CD8-positive, alpha-beta T cell (primary cell): ENCODE measurements at places on chromosomes 11 and 22.

GRCh38 chr11:79437278-79437980, 3.4 kb downstream of the TENM4 start:
- no peak for DNase-seq

DNA sequence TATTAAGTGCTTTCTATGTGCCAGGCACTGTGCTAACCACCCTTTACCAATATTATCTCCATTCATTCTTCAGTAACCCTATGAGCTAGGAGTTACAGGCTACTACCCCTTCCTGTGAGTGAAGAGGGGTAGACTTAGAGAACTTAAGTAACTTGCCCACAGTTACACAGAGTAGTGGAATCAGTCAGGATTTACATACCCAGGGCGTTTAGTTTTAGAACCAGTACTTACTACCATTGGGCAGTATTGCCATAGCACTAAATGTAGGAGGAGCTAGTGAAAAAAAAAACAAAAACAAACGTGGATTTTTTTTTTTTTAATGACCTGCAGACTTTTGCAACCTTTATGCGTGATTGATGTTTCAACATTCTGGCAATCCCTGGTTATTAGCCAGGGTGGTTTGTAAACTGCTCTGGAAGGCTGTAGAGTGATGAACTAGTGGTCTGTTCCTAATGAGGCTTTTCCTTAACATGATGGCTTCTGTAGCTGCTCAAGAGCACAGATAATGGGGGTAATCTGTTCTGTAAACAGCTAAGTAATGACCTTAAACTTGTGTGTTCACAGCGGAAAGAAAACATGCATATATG, 11.4 kb downstream of the TBCEL start:
- no peak for DNase-seq

DNA sequence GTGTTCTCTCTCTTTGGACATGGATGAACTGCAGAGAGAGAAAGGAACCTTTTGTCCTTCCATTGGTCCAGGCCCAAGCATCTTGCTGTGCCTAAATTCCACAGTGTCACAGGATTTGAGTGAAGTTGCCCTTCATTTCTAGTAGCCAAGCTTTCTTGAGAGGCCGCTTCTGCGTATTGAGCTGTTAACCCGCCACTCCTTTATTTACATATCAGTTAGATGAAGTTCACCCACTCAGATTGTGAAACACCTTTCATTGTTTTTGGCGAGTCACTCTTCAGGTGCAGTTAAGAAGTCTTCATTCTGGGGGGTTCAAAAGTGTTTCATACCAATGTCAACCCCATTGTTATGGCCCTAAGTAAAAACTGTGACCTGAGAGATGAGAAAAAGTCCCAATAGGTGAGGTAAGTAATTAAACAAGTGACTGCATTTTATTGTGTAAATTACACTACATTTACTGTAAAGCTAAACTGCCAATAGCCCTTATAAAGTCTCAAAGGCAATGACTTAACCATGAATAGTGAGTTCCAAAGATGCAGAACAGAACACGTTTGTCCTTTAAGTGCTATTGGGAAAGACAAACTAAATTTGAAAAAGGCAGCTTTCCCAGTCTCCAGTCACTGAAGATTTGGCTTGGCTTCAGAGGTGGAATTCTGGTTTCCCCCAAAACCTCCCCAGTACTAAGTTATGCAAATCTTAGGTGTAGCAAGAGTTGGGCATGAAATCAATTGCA, 61.0 kb downstream of the APIP start:
- DNase-seq: no peak

DNA sequence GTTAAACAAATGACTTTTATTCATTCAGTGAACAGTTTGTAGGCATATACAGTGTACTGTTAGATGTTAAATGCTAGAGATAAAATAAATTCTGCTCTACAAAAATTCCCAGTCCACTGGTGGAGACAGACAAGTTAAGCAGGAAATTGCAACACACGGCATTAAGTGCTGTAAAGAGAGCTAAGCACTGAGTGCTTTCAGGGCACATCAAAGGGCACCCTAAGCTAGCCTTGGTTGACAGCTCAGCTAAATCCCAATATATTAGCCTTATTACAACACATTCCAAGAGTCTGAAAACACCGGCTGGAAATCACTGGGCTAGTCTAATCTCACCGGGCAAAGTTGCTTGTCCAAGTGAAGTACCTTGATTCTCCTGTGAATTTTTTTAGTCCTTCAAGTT, 55.1 kb downstream of the NOX4 start:
- no peak for DNase-seq

- DNase-seq: no peak
Measured at GRCh38 chr11:19234231-19234817, 6.4 kb downstream of the E2F8 start.

DNA sequence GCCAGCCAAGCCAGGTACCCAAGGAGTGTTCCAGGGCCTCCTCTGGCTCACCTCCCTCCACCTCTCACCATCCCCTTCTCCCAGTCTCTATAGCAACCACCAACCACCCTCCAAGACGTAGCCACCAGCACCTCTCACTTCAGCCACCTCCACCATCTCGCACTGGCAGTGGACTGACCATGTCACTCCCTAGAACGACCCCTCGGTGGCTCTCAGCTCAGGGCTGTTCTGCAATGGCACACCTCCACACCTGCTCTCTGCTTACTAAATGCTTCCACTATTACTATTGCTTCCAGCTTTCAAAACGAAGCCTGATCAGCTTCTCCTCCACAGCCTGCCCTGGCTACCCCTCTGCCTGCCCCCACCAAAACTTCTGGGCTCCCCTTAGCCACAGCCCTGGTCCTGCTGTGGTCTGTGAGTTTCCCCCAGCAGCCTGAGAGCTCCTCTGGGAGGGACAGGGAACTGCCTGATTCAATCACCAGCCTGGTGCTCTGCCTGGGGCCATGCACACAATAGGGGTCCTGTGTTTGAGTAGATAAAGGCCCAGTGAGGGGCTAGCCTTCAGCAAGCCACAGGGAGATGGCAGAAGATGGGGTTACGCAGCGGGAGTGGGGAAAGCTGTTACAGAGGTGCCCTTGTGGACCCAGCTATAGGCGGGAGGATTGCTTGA, 17.5 kb upstream of the CBX7 start:
- no peak for DNase-seq

GRCh38 chr22:30332551-30332950, 5.8 kb upstream of the TBC1D10A start:
- no peak for DNase-seq

GRCh38 chr22:46193898-46194310, 43.6 kb downstream of the PPARA start:
- no peak for DNase-seq

GRCh38 chr11:79173615-79174014, 267.2 kb downstream of the TENM4 start:
- no peak for DNase-seq

DNA sequence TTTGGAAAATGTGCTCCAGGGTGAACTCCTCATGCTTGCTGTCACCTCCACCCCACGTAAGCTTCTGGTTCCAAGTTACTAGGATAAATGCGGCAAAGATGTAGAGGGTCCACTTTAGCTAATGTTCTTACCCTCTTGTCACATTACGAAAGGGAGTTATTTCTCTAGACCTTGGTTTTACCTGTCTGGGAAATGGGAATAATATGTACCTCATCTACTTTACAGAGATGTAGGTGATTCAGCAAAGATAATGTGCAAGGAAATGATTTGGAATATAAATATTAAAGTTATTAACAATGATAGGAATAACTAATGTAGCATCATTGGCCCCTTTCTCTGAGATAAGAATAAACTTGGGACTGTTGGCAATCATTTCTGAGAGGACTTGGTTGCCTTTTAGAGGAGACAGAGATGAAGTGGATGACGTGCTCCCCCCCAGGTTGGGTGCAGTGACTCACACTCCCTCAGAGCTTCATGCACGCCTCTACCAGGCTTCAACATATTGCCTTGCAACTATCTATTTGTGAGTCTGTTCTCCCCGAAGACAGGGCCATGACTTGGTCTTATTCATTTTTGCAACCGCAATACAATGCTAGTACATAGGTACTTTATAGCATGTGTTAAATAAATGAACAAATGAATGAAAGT, 97.1 kb downstream of the ME3 start:
- no peak for DNase-seq

DNA sequence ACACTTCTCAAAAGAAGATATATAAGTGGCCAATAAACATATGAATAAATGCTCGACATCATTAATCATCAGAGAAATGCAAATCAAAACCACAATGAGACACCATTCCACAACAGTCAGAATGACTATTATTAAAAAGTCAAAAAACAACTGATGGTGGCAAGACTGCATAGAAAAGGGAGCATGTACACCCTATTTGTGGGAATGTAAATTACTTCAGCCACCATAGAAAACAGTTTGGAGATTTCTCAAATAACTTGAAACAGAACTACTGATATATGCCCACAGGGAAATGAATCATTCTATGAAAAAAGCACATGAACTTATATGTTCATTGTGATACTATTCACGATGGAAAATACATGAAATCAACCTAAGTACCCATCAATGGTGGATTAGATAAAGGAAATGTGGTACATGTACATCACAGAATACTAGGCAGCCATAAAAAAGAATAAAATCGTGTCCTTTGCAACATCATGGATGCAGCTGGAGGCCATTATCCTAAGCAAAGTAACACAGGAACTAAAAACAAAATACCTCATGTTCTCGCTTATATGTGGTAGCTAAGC, 42.4 kb downstream of the GLYATL2 start:
- no peak for DNase-seq

- no peak for DNase-seq
Measured at GRCh38 chr22:47209547-47210023, 447.1 kb downstream of the TBC1D22A start.

- no peak for DNase-seq
Measured at GRCh38 chr11:114354076-114354475, 46.2 kb downstream of the C11orf71 start.

DNA sequence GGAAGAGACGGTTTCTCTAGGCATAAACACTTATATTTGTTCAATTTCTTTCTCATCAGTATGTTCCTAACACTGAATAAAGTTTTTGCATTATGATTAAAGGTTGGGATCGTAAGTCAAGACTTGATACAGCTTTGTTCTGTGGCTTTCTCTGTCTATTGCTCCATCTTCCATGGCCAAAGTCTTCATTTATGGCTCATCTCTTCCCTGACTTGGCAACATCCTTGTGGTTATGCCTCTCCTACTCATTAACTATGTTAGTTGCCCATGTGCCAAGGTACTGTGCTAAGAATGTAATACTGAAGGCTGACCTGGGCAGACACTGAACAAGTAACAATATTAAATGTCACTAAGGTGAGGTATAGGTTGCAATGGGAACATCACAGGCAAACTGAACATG, 1.6 kb upstream of the ACCSL start:
- DNase-seq: no peak

- DNase-seq: no peak
Measured at GRCh38 chr22:30941363-30941740, 27.2 kb downstream of the MORC2 start.

- no peak for DNase-seq
Measured at GRCh38 chr22:50208939-50209892, 8.4 kb downstream of the SELENOO start.

- DNase-seq: no peak
Measured at GRCh38 chr11:29481738-29482137, 535.1 kb downstream of the KCNA4 start.

DNA sequence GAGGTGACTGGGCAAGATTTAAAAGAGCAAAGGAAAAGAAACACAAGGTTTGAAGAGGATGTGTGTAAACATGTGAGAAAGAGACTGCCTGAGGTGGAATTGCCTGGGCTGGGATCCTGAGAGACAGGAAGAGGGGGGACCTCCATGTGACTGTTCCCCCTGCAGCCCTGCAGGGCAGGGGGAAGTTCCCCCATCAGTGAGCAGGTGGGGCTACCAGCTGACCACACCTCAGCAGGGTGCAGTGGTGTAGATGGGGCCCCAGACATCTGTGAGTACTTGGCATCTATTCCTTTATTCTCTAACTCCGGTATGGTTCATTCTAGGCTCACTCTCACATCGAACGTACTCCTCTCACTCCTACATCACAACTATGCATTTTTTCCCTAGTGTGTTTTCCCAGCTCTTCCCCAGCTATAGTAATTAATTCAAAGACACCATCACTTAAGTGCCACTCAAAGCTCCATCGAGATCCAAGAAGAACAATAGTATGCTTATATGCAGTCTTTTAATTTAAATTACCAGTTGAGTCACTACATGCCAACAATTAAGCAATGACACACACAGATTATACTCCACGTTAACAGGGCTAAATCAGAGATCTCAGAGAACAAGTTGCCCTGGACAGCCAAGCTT, 42.7 kb downstream of the LGR4 start:
- no peak for DNase-seq

- no peak for DNase-seq
Measured at GRCh38 chr11:93000511-93001476, 31.3 kb downstream of the MTNR1B start.

- no peak for DNase-seq
Measured at GRCh38 chr11:123405123-123405592, 24.9 kb upstream of the GRAMD1B start.

- DNase-seq: no peak
Measured at GRCh38 chr11:57416436-57416835, 10.5 kb downstream of the SLC43A3 start.

GRCh38 chr11:124075841-124076651, 34.9 kb upstream of the OR10G7 start:
- no peak for DNase-seq

GRCh38 chr11:11320825-11321224, 32.2 kb downstream of the CSNK2A3 start:
- DNase-seq: no peak

- no peak for DNase-seq
Measured at GRCh38 chr11:81673001-81673400, 1060.7 kb downstream of the FAM181B start.

DNA sequence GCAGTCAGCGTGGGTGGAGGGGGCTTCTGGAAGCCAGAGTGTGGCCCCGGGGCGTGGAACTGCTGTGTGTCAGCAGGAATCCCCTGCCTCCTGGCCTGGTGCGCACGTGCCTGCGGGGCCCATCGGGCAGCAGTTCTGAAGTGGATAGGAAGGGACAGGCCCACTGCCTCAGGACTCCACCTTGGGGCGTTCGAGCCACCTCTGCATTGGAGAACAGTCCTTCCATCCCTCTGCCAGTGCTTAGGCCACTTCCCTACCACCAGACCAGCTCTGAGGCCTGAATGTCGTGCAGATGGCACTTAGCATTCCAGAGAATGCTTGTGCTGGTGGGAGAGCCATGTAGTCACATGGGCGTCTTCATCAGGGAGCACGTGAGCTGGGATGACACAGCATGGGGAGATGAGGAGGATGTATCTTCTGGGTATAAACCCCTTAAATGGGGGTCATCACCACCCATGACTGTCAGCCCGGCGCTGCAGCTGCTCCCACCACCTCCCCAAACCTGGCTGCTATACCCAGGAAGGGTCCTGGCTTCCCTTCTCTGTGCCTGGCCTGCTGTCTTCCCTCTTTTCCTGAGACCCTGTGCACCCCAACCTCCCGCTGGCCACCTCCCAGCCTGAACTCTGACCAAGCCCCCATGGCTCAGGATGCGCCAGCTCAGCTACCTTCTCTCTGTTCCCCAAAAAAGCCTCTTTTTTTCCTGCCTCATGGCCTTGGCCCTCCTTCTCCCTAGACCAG, 9.7 kb downstream of the INCENP start:
- no peak for DNase-seq

GRCh38 chr11:1478011-1478410, 8.6 kb downstream of the MOB2 start:
- DNase-seq: no peak

- no peak for DNase-seq
Measured at GRCh38 chr22:49850959-49851802, 2.5 kb upstream of the ZBED4 start.
